Lower lobe of right lung (tissue), 2 donors: ENCODE measurements at places on chromosomes 5 and 9.
A peak's percentile ranks its signal among the peaks of the same experiment; 100 is the strongest.

- no peak for DNase-seq
These were observed 15.8 kb downstream of the CORO2A start for GRCh38 chr9:98176391-98177259.

- DNase-seq = no peak
These were observed 831 bp downstream of the INPP5E start for GRCh38 chr9:136438548-136439480.

DNA sequence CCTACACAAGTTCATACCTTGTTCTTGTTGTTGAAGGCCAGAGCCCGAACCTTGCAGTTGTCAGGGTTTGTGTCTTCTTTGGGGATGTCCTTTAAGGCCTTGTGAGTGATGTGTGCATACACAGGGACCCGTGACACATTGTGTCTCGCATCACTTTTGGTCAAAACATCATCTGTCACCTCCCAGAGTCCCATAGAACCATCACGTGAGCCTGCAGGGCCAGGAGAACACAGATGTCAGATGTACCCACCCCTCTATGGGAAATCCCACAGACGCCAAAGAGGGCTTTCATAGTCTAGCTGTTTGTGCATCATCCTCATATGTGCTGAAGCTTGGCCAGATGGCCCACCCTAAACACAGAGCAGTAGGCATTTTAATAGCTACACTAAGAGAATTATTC lies 28.2 kb downstream of the DCAF12 start:
- no peak for DNase-seq

GRCh38 chr5:128408622-128409021 lies 129.4 kb downstream of the FBN2 start:
- DNase-seq = no peak

GRCh38 chr5:135457424-135458071 lies 5.4 kb upstream of the TIFAB start:
- peak; percentile 76 for DNase-seq

DNA sequence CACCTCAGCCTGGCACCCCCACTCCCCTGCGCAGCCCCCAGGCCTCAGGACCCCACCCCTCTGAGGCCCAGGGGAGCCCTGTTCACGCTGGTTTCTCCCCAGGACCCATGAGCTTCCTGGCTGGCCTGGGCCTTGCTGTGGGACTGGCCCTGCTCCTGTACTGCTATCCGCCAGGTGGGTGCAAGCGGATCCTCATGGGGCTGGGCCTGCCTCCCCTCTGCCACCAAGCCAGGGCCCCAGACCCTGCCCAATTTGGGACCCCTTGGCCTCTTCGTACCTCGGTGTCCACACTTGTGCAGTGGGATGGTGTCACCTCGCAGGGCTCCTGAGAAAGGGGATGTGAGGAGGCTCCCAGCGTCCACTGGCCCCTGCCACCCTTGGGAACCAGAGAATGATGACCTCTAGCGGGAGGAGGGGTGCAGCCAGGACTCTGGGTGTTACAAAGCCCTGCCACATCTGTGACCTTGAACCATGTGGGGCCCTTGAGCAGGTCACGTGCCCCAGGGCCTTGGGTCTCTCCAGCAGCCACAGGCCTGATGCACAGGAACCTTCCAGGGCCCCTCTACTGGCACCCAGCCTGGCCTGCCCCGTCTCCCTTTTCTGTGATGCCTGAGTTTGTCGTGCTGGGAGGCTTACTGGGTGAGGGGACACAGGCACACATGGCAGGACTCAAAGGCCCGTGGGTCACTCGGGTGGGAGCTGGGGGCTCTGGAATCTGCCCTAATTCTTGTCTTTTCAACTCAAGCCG lies 16.3 kb downstream of the CARD19 start:
- peak; percentile 54 for DNase-seq

DNA sequence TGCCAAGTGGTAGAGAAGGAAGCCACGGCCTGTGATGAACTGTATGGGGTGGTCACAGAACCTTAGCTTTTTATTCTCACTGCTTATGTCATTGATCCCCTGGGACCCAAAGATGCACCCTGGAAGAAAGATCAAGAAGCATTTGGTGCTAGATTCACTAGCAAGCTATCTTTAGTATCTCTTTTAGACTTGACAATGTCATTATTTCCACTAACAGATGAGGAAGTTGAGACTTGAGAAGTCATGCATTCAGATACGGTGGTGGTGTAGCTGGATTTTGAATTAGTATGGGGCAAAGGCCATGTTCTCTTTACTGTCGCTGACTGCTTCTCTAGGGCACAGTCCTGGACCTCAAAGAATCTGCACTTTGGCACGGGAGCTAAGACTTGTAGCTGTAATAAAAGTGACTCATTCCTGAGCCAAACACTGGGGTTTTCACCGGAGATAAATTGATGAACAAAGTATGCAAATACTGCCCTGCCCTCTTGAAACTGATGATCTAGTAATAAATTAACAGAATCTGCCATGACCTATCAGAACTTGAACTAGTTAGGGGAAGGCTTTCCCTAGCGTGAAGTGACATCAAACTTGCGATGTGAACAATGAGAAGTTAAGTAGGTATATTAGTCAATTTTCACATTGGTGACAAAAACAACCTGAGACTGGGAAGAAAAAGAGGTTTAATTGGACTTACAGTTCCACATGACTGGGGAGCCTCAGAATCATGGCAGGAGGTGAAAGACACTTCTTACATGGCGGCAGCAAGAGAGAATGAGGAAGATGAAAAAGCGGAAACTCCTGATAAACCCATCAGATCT lies 5.4 kb downstream of the GDA start:
- DNase-seq = no peak

DNA sequence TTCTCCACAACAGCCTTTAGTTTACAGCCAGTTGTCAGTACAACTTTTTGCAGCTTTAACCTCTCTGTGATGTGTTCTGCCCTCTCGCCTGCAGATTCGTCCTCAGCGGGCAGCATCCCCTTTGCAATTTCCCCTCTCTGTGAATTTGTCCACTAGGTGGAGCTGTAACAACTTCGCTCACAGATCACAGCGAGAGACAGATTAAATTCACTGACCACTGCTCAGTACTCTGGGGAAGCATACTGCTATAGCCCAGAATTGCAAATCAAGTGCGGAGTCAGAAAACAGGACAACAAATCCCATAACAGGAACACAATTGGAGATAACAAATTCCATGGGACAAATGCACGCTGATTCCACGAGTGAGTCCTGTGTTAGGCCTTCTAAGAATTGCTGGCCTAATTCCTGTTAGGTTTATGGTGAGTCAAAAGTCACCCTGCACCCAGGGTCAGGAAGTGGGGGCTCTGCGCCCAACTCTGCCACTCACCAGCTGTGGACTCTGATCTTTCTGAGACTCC lies 2124.9 kb downstream of the MAT2B start:
- no peak for DNase-seq

DNA sequence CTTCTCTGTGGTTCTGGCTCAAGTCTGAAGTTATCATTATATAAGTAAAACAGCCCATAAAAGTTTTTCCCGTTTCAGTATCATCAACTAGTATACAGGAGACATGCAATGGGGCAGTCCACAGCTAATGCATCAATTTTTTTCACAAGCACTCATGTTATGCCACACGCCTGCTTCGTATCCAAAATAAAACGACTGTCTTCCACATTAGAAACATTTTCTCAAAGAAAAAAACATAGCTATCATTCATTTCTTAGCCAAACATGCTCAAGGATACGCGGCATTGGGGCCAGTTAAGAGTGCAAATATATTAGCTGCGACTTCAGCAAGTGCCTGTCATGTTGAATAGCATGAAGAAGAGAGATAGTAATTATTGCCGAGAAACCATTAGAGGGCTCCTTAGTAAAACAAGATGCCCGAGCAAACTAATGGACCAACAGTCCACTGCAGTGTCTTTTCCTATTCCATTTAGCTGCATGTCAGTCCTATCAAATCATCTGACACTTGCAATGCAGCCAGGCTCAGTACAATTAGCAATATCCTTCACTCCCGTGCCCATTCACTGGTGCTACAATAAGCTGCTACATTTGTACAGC lies 68.5 kb downstream of the BNC2 start:
- no peak for DNase-seq
